ENCODE measurements at places on chromosomes 4 and X. TPM values are rescaled to one million over a fixed set of nuclear protein-coding genes. Genes with fewer than 3 reads are reported as not detected.

The CT45A2 gene
- not detected for total RNA-seq

The CHST7 gene
- 9.0 TPM for total RNA-seq

The LRIT3 gene
- total RNA-seq, result 0.27 TPM

GRCh38 chr4:56048702-56049431 lies 100.1 kb downstream of the CEP135 start:
- peak; percentile 25 for DNase-seq

DNA sequence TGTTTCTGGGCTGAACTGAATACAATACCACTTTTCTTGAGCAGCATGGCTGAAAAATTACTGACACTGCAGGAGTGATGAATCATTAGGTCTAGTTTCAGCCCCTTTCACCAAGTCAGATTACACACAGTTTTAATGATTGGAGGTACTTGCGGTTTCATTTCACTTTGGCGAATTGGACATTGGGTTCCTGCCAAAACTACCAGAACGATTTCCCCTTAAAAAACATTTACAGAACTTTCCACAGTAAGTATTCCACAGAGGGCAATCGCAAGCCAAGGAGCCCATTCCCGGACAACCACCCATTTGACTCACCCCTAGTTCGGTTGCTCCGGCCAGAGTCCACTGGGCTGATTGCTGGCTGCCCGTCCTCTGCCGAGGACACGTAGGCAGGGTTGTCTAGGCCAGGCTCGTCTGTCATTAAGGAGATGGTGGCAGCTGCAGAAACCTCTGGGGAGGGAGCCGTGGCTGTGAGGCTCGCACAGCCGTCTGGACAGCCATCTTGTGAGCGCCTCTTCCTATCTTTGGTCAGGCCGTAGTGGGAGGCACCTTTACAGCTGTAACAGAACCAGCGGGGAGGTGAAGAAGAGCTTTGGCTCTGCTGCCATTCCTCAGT lies 83.5 kb downstream of the LNX1 start:
- DNase-seq, result peak; percentile 31

All from thyroid gland (tissue), 4 donors.